ENCODE measurements at places on chromosomes 6 and 20. TPM values are rescaled to one million over a fixed set of nuclear protein-coding genes. Genes with fewer than 3 reads are reported as not detected.

- no peak for DNase-seq
These were observed 895.2 kb upstream of the CITED2 start for GRCh38 chr6:140269591-140270165.

DNA sequence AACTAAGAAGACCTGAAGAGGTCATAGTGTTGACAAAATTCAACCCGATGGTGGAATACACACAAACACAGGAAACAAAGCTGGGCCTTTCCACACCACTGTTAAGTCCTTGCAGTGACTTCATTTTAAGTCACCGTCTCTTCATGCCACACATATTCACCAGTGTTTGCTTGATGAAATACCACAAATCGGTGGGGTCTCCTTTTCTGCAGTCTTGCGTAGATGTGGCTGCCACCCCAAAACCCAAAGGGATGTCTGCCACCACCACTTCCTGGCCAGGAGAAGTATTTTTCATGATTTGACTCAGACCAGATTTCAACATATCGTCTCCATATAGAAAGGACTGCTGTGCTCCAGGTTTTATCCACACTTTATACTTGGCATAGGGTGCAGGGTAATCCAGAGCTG lies 11.0 kb upstream of the COL10A1 start:
- DNase-seq = no peak

DNA sequence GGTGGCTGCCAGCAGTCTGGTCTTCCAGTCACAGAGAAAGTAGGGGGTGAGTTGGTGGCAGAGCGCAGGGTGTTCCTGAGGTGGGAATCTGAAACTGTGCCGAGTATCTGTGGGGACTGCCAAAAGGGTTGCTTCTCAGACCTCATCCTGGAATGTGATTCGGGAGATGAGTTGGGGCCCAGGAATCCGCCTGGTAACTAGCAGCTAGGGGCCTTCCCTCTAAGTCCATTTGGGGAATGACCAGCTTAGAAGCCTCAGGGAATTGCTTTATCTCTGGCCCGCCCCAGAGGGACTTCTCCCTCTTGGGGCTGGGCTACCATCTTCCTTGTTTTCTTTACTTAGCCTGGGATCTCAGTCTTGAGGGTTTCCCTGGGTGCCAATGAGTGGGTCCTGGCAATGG lies 49.6 kb downstream of the MOCS1 start:
- no peak for DNase-seq

DNA sequence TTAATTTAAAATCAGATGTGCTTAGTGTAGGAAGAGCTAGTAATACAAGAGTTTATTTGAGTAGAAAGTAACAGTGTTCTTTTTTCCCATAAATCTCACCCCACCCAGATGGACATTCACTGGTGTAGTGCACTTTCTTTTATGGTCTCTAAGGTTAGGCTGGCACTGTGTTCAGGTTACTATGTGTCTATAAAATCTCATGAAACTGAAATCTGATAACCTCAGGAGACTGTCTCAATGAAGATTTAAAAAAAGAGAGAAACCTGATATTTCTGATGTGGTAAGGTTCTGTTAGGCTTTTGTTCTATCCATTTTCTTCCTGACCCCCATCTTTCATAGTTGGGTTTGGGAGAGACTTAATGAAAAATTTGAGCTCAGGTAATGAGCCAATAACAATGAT lies 101.2 kb upstream of the CLVS2 start:
- DNase-seq = no peak

DNA sequence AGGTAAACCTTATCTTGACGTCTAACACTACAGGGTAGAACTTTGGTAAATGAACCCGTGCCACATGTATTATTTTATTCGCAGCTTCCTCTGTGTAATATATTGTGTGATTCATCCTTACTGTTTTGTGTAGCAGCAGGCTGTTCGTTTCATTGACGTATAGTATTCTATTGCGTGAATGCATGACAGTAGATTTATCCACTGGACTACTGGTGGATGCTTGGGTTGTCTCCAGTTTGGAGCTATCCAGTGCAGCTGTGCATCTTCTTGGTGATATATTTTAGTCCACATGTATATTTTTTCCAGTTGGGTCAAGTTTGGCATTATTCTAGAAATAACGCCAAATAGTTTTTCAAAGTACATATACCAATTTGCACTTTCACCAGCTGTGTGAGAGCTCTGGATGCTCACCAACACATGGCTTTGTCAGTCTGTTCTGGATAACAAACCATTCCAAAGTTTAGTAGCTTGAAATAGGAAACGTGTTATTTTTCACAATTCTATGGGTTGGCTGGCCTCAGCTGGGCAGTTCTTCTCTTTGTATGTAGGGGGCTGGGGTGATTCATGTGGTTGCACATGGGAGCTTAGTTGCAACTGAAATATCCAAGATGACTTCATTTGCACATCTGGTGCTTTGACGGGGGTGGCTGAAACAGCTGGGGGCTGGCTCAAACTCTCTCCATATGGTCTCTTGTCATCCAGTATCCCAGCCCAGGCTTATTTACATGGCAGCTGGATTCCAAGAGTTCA lies 9.3 kb downstream of the ECT2L start:
- DNase-seq = no peak

- no peak for DNase-seq
These were observed 210.5 kb upstream of the SHLD1 start for GRCh38 chr20:5539691-5540090.

Gene ZNF318
- 13.3 TPM for total RNA-seq

GRCh38 chr6:1383729-1384548 lies 5.4 kb upstream of the FOXF2 start:
- no peak for DNase-seq
